ENCODE measurements at places on chromosomes 2 and 18.

GRCh38 chr2:226669905-226670304 lies 129.7 kb downstream of the IRS1 start:
- DNase-seq: no peak

DNA sequence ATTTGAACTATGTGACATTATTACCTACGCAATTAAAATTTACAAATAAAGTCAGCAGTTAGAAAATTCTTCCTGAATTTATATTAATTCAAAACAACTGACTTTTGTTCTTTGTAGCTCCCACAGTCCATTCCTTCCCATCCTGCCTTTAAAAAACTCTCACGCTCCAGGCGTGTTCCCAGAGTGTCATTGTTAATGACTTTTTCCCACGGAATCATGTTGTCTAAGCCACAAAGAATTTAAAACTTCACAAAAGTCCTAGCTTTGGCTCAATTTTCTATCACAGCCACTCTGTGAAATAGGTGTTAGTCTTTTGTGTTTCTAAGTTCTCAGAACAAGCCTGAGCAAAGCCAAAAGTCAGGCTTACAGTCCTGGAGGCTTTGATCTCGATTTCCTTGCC lies 26.5 kb downstream of the SLC1A4 start:
- DNase-seq: peak; percentile 53

DNA sequence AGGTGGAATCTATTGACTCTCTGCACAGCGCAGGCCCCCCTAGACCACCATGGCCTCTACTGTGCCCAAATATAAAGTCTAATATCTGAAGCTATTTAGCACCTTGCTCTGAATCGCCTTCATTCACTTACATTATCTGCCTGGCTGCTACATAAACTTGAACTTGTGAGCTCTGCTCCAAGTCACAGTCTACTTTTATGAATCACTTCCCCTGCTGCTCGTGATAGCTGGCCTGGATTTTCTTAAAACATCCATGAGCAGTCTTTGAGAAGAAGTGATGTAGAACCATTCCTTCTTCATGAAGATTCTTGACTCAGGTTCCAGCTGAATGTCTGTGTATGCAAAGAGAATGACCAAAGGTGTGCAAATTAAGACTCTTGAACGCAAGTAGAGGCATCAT lies 359.5 kb downstream of the RND3 start:
- peak; percentile 20 for DNase-seq

DNA sequence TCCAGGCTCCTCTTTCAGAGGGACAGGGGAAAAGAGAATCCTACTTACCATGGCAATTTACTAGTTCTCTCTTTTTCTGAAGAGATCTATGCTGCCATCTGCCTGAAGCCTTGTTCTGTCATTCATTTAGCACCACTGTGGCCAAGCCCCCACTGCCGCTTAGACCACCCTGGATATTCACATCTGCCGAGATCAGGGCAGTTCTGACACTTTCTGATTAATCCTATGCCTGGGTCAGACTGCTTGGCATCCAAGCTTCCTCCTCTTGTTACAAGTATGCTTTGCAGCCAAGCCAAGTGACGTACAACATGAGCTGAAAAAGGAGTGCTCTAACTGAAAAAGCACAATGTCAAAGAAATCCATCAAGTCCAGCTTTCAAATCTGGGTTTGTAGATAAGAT lies 332.6 kb downstream of the SUCLG1 start:
- DNase-seq: no peak

DNA sequence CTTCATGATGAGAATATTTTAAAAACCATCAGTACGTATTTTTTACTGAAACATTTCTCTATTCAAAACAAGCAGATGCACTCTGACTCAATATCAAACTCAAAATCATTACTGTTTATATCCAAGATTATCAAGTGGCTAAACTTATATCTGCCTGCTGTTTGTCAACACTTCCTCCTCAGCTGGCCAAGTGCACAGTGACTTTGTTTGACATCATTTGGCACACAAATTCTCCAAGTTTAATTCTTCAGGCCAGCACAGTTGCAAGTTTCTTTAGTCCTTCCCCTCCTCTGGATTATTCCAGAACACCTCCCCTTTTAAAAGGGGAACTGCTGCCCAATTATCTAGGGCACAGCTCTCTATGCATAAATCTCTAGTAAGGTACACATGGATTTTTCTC lies 346.6 kb downstream of the FSIP2 start:
- DNase-seq: no peak

DNA sequence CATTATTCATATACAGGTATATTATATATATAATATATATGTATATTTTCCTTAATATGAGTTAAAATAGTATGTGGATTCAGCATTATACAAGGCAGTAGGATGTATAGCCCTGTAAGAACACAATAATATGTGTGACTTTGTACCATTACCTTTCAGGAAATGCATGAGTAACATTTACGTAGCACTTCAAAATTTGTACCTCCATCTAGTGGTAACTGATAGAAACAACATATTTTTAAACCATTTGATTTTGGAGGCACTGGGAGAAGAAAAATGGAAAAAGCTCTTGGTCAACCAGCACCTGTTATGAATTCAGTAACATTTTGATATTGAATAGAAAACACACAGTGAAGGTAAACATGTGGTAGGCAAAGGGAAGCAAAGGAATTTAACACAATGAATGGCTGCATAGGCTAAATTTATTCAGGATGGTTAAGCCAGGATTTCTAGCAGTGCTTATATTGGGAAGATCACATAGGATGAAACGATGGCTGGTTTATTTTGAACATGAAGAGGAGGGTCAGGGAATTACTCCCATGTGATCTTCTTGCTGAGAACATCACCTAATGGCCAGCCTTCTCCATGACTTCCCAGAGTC lies 565.5 kb downstream of the CCDC85A start:
- DNase-seq: peak; percentile 40

DNA sequence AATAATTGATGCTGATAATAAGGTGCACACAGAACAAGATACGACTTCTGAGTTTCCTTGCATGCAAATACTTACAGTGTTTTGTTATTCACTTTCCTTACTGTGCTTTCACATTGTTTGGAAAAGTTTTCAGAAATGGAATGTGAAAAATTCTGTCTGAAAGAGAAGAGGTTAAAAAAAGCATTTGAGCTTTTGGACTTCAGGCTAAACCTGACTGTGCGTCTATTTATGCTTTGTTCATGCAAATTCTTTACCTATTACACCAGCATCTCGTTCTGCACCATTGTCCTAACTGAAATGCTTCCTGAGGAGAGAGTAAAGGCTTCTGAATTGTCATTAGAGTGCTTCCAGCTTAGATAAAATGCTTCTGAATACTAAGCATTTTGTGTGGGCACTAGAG lies 61.4 kb downstream of the LHCGR start:
- DNase-seq: peak; percentile 17

GRCh38 chr2:129757366-129757914 lies 222.0 kb upstream of the RAB6C start:
- no peak for DNase-seq

GRCh38 chr2:203728321-203728720 lies 21.9 kb downstream of the CD28 start:
- DNase-seq: no peak

DNA sequence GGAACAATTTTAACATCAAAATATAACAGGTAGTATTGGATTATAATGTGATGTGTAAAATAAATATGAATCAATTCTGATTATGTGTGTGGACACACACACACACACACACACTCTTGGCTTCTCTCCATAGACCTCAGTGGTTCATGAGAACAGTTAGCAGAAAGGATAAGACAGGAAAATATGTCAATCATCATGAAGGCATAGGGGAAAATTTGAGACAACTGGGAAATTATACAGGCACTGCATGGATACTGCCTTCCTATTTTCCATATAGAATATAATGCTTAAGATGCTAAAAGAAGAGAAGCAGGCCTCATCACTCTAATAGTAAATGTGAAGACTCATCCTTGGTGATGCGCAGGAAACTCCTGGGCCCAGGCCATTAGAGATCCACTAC lies 884.5 kb downstream of the SUCLG1 start:
- no peak for DNase-seq

GRCh38 chr2:38180754-38181153 lies 104.8 kb upstream of the CYP1B1 start:
- no peak for DNase-seq

- no peak for DNase-seq
Observed at GRCh38 chr2:96950381-96951124, 35.8 kb downstream of the FAM178B start.

DNA sequence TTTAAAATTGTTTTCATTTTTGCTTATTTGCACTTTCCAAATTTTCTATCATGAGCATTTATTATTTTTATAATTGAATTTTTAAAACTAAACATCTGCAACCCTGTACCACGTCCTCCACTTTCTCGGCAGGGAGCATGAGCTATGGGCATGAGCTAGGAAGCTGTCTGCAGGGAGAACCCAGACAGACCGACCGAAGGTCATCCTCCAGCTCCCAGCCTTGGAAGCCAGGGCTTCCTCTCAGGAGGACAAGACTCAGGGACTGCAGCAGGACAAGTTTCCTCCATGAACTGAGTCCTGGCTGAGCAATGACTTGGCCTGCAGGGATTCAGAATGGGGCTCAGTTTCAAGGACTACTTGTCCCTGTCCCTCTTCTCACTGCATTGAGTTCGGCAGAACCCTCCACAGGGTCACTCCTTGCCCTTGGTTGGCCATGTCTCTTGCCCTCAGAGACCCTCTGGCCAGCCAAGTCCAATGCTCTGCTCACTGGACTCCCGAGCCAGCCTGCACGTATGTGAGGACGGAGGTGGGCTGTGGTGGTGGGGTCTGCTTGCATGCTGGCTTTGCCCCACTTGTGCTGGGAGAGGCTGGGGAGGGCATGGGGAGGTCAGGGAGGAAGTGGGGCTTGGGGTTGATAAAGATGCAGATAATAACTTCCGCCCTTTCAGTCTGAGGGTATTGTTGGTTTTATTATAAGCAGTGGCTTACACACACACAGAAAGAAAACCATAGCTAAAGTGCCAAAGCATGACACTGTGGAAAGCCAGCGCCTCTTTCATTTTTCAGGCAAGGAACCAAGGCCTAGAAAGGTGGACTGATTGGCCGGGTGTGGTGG lies 6.6 kb downstream of the NMUR1 start:
- DNase-seq: no peak

DNA sequence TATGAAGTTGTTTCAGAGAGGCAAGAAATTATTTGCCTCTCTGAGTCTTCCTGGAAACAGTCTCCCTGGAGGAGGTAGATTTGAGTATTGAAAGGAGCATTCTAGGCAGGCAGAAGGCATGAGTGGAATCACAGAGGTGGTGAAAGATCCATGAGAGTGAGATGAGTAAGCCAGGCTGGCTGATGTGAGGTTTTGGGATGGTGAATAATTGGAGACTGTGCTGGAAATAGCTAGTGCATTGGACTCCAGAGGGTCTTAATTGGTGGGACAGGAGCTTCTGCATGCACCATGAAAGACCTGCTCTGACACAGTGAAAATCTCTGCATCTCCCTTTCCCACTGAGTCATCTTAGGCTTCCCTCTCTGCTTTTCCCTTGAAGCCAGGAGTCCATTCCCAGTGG lies 46.3 kb downstream of the CDC42EP3 start:
- peak; percentile 79 for DNase-seq

DNA sequence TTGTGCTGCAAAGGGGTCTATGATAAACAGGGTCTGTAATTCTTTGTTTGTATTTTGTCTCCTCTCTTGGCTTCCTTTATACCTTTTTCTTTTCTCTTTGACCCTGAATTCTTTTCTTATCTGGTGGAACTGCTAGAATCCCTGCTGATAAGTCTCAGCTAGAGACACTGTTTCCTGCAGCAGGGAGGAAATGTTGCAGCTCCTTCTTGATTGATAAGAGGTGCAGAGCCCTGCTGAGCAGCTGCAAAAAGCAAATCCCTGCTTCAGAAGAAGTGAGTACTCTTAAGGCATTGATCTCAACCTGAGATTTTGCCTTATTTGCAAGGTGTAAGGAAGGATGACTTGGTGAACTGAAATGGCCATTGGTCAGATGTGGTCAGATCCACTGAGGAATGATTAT lies 167.8 kb downstream of the NUP35 start:
- no peak for DNase-seq

DNA sequence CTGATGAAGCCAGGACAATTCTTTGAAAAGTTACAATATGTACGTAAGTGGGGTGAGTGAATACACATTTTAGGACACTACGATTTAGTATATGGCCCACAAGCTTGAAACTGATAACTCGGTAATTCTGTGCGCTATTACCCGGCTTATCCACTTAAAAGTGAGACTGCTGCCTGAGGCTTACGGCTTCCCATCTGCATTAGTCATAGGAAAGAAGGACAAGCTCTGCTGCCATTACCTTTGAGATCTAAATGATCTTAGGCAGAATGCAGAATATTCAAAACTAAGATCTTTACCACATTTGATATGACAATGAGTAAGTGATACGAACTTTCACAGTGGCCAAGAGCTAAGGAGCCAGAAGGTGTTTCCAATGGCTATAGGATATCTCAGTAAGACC lies 133.3 kb downstream of the GAREM1 start:
- no peak for DNase-seq
